K562 (cell line): ENCODE measurements at places on chromosomes 12 and 14. TPM values are rescaled to one million over a fixed set of nuclear protein-coding genes. Genes with fewer than 3 reads are reported as not detected.

ANO6 gene
- 19.0 and 20.3 TPM in 2 replicates for total RNA-seq

SDR9C7 gene
- not detected in 2 replicates for total RNA-seq

STXBP6 gene
- 0.27 and 0.54 TPM in 2 replicates for total RNA-seq

DYNLL1 gene
- total RNA-seq: 364 and 386 TPM in 2 replicates

CIROP gene
- not detected in 2 replicates for total RNA-seq

AP1G2 gene
- total RNA-seq: 51.9 and 58.1 TPM in 2 replicates

- no peak overlapping the region for H3K4me3 ChIP-seq
- no peak for DNase-seq
- no peaks in the 10 kb centered on the region for H3K36me3 ChIP-seq
- peaks cover 13% of the 10 kb centered on the region for H3K4me1 ChIP-seq
- H3K27me3 ChIP-seq: peaks cover 29% of the 10 kb centered on the region
Observed at GRCh38 chr12:27552886-27553560, 29.0 kb downstream of the PPFIBP1 start.

- H3K4me1 ChIP-seq: peaks cover 9% of the 10 kb centered on the region; the same call in 2 of the 3 replicates
- no peak overlapping the region for H3K27ac ChIP-seq
- no peak overlapping the region for H3K4me3 ChIP-seq
Observed at GRCh38 chr14:54867011-54867410, 35.6 kb downstream of the GCH1 start.
